NK-92 treated with Interleukin-12 subunit alpha and Interleukin-12 subunit beta, amount 100 ng/mL, for 24 hours (cell line): ENCODE measurements at places on chromosomes 2 and 18.

DNA sequence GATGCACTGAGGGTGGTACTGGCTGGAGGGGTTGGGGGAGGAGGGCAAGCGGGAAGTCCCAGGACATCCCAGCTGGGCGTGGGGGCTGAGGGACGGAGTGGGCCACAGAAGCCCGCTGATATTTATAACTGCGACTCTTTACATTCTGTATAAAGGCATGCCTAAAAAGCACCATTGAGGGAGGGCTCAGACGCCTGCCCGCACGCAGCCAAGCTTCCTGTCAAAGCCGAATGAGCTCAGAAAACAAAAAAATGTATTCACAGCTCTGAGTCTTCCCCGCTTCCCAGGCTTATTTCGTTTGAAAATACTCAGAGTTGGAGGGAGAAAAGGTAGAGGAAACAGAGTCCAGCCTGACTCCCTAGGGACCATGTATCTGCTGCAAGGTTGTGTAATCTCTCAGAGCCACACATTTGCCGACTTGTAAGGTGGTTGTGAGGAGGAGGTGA lies 170.1 kb upstream of the HAAO start:
- DNase-seq = no peak

GRCh38 chr18:79583426-79583825 lies 96.2 kb upstream of the CTDP1 start:
- DNase-seq = no peak

DNA sequence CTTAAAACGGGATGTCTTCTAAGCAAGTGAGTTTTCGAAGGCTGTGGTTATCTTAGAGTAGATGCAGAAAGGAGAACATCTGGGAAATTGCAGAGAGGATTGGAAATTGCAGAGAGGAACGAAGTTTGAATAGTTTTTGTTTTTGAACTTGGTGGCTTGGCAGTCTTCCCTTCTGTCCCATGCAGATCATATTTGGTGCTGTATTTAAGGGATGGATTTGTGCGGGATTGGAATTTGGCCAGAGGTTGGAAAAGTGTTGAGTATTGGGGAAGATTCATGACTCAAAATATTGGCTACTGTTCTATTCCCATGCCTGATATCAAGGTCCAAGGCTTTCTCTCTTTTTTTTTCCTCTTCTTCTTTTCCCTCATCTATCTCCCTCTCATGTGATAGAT lies 18.2 kb downstream of the PTPRM start:
- DNase-seq = no peak

DNA sequence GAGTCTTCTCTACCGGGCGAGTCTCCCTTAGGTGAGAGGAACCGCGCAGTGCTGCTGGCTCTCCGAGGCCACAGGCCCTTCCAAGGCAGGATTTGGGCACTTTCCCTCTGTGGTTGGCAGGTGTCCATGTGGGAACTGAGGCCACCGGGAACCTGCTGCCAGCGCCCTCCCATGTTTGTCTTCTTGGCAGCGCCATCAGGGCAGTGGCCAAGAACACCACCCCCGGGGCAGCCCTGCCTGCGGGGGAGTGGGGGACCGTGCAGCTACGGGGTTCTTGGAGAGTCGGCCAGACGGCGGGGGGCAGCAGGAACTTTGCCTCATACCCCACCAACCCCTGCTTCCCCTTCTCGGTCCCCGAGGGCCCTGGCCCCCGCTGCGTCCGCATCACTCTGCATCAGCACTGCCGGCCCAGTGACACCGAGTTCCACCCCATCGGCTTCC lies 10.0 kb downstream of the CAPN10 start:
- DNase-seq = no peak

- DNase-seq = no peak
Observed at GRCh38 chr2:239769554-239770245, 255.4 kb downstream of the NDUFA10 start.

DNA sequence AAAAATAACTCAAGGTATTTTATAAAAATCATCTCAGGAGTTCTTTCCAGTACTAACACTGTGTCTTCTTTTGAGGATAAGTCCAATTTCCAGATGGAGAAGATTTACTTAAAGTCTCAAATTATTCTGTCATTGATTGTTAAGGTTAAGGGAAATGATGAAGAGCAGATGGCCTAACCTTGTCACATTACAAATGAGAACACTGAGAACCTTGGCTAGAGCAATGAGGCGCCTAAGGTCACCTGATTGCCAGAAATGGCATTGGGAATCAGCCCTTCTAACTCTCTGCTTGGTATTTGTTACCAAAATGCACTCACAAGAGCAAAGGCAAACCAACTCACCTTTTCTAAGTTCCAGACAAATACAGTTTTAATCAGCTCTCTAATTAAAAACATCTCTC lies 835.1 kb downstream of the RNF144A start:
- no peak for DNase-seq

GRCh38 chr2:64854773-64855237 lies 134.4 kb upstream of the SLC1A4 start:
- DNase-seq = no peak

GRCh38 chr2:120371969-120372625 lies 26.2 kb downstream of the INHBB start:
- no peak for DNase-seq

- no peak for DNase-seq
Observed at GRCh38 chr2:19232312-19232711, 126.1 kb downstream of the OSR1 start.

DNA sequence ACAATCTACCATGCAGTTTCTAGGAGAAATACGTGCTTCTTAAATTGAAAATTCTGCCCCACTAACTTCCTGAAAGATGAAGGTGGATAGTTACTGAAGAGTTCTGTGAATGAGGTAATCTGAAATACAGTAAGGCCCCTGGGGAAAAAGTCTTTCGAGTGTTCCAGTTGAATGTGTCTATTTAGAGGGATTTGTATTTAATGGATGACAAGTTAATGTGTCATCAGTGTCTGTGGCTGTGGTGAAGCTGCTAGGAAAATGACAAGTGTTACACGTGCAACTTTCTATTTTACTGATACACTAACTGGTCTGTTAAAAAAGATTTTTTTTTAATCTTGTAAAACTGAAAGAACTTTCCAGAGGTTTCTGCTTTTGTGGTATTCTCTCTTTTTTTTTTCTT lies 384.6 kb downstream of the STK39 start:
- no peak for DNase-seq

DNA sequence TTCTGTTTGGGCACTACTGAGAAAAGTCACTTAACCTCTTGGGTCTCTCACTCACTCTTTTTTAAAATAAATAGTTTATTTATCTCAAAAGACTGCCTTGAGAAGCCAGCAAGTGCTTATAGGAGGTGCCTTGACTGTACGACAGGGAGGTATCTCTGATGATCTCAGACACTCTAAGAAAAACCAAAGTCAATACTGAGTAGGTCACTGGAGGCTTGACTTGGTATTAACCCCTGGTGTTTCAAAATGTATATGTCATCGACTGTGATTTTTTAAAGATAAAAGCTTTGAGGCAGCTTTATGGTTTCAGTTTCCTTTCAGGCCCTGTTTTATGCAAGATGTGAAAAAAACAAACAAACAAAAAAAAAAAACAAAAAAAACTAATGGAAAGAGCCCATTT lies 33.7 kb downstream of the MREG start:
- no peak for DNase-seq

DNA sequence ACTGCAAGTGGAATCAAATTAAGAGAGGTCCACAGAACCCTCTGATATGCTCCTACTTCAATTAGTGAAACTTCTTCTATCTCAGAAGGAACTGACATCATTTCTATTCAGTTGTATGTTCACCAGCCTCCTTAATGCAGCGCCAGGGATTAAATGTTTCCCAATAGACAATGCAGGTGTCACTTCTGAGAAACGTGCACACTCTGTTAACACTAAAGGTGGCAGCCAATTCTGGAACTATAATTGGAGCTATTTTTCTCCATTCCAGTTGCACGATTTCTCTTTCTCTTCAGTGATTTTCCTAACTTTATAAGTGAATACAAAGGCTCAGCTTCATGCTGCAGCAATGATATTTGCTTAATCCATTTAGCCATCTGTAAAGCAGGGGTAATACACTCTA lies 821.9 kb downstream of the TDRD15 start:
- no peak for DNase-seq

DNA sequence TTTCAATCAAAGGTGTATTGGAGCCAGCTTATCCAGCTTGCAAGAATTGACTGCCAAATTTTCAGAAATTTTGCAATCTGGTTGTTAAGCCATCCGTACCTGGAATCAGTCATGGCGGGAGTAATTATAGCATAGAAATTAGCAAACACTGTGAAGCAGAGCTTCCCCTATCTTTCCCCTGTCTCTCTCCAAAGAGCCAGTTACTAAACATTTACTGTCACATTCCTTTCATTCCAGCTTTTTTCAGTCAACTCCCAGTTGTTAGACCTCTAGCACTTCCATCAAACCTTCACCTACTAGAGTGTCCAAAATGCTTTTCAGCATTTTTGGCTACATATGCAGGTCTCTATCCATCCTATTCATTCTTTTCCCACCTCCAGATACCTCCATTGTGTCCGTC lies 137.4 kb downstream of the MC4R start:
- DNase-seq = no peak

DNA sequence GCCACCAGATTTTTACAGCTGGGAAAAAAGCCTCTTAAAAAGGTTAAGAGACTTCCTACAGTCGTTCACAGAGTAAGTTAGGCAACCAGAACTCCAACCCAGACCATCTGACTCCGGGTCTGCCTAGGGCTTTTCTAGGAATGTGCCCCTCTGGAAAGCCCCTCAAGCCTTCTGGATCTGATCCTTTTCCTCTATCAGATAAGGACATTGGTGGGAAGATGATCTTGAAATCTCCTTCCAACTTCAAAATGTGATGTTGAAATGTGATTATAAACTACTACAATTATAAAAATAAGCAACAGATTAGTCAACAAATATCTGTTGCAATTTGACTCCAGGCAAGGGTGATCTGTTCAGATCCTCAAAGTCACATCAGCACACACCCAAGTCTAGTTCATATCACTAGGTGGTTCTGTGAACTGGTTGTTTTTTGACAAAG lies 270.4 kb downstream of the ARHGAP15 start:
- no peak for DNase-seq

DNA sequence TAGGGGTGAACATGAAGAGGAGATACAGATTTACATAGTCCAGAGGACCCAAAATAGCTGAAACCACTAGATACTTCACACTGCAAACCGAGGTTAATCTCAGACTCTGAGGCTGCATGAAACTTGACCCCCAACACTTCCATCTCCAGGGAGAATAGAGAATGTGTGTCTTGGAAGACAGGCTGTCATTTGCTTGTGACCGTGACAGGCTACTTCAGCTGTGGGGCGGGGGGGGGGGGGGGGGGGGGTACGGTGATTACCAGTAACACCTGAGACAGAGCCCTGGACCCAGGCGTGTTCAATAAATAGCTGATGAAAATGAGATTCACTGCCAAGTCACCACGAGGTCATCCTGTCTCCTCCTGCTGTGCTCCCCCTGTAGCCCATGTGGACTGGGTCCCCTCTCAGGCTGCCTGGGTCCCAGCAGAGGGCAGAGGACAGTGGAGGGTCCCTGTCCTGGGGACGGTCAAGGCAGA lies 5.7 kb upstream of the KLHL29 start:
- DNase-seq = no peak

DNA sequence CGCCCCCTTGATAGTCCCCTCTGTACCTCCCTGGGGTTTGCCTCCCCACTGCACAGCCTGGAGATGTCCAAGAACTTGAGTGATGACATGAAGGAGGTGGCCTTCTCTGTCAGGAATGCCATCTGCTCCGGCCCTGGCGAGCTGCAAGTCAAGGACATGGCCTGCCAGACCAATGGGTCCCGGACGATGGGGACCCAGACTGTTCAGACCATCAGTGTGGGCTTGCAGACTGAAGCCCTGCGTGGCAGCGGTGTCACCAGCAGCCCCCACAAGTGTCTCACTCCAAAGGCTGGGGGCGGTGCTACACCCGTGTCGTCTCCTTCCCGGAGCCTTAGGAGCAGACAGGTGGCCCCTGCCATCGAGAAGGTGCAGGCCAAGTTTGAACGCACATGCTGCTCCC lies 119.9 kb downstream of the MTCL1 start:
- no peak for DNase-seq

DNA sequence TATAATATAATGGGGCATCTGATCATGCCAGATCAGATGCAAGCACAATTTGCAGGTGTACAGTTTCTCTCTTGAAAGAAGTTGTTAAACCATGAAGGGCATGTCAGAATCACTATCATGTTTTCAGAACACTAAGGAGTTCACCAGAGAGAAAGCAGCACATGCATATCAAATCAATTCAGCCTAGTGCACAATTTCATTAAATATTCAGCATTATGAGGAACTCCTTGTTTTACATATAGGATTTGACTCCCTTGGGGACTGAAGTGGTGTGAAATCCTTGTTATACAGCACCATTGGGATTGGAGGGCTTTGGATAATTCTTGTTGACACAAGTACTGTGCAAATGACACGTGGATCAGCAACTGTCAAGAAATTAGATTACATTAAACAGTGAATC lies 562.1 kb upstream of the KLHL29 start:
- no peak for DNase-seq

GRCh38 chr2:177518754-177519153 lies 126.2 kb downstream of the AGPS start:
- no peak for DNase-seq

DNA sequence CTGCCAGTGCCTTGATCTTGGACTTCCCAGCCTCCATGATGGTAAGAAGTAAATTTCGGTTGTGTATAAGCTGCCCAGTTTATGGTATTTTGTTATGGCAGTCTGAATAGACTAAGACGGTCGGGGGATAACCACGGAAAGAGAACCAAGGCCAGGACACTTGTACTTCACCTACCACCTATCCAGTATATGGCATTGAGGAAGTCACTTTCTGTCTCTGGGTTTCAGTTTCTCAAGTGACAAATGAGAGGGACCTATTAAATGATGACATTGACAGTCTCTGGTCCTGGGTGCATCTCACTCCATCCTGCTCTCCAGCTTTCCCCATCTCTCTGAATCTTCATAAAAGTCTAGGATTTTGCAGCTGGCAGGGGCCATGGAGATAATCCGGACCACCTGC lies 183.8 kb upstream of the MSH6 start:
- DNase-seq = no peak

GRCh38 chr2:8380026-8380425 lies 301.8 kb upstream of the ID2 start:
- DNase-seq = no peak

DNA sequence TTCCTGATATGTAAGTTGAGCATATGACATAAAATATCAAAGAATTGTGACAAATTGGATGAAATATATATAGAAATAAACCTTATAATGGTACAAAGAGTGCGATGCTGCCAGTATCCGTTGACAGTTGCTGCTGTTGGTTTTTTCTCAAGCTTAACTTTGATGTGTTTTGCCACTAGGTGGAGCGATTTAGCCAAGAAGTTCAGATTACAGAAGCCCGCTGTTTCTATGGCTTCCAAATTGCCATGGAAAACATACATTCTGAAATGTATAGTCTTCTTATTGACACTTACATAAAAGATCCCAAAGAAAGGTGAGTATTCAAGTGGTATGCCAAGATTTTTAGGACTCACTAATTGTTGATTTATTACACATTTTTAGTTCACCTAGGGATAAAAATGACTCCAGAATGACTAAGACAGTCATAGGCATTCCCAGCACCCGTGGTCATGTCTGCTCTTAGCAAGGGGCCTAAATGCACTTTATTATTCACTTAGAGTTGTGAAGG lies 2.1 kb downstream of the RRM2 start:
- no peak for DNase-seq
